ENCODE measurements at places on chromosomes 5 and 9. TPM values are rescaled to one million over a fixed set of nuclear protein-coding genes. Genes with fewer than 3 reads are reported as not detected.

GRCh38 chr9:15219546-15219945 lies 87.5 kb downstream of the TTC39B start:
- DNase-seq = no peak

HAND1 gene
- not detected for polyA plus RNA-seq

- peak; percentile 23 for DNase-seq
These were observed 722 bp downstream of the SLC22A4 start for GRCh38 chr5:132294728-132295504.

GRCh38 chr5:97363577-97363976 lies 180.5 kb upstream of the RIOK2 start:
- no peak for DNase-seq

- no peak for DNase-seq
These were observed 17.6 kb downstream of the MEGF9 start for GRCh38 chr9:120696551-120697230.

DNA sequence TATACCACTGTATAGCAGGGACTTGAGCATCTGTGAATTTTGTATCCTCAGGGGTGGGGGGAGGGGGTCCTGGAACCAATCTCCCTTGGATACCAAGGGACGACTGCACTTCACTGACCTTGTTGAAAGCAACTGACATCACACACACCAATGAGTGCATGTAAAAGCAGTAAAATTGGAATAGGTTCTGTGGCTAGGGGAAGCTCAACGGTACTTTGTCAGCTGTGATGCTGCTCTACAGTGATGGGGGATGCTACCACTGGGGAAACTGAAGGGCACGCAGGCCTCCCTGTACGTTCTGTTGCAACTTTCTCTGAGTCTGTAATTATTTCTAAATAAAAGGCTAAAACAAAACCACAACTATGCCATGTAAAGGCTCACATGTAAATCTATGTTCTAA lies 47.0 kb upstream of the RETREG1 start:
- no peak for DNase-seq

GRCh38 chr5:177499842-177500241 lies 2.4 kb upstream of the PDLIM7 start:
- DNase-seq = no peak

GRCh38 chr9:120985819-120986222 lies 59.2 kb upstream of the TRAF1 start:
- peak; percentile 42 for DNase-seq

SAP30L gene
- 25.3 TPM for polyA plus RNA-seq

DNA sequence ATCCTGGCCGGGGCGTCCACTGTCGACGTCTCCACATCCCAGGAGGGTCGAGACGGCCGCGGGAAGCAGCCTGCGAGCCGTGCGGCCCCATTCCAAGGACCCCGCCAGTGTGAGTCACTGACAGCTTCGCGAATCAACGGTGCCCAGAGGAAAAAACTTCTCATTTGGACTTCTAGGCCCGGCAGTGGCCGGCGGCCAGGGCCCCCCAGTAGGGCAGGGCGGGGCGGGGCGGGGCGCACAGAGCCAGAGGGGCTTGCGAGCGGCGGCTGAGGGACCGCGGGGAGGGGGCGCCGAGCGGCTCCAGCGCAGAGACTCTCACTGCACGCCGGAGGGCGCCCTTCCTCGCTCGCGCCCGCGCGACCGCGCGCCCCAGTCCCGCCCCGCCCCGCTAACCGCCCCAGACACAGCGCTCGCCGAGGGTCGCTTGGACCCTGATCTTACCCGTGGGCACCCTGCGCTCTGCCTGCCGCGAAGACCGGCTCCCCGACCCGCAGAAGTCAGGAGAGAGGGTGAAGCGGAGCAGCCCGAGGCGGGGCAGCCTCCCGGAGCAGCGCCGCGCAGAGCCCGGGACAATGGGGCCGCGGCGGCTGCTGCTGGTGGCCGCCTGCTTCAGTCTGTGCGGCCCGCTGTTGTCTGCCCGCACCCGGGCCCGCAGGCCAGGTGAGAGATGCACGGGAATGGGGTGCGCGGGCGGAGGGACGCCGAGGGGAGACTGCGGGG lies at the start of gene F2R:
Gene F2R (plus strand): TSS at position 391 of the 720 bp plus-strand sequence. CDS start 182 bp downstream, at position 573.
- DNase-seq = peak; percentile 88

DNA sequence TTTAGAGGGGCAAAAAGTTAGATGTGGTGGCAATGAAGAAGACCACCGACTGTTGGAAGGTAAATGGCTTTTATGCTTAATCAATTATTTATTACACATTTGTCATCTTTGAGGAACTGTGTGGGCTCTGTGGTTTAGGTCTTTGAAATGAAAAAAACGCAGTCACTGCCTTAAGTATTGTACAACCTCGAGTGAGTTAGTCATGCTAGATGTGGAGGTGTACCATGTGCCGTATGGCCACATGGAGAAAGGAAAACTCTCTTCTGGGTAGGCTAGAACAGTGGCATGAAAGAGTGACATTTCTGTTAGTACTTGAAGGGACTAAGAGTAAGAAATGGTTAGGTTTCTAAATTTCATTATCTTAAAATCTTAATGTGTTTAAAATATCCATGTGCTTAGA lies 166.1 kb downstream of the HACD4 start:
- no peak for DNase-seq

TBC1D13 gene
- 37.2 TPM for polyA plus RNA-seq

- DNase-seq = peak; percentile 88
These were observed 117.5 kb upstream of the OR13F1 start for GRCh38 chr9:104386425-104387069.

DNA sequence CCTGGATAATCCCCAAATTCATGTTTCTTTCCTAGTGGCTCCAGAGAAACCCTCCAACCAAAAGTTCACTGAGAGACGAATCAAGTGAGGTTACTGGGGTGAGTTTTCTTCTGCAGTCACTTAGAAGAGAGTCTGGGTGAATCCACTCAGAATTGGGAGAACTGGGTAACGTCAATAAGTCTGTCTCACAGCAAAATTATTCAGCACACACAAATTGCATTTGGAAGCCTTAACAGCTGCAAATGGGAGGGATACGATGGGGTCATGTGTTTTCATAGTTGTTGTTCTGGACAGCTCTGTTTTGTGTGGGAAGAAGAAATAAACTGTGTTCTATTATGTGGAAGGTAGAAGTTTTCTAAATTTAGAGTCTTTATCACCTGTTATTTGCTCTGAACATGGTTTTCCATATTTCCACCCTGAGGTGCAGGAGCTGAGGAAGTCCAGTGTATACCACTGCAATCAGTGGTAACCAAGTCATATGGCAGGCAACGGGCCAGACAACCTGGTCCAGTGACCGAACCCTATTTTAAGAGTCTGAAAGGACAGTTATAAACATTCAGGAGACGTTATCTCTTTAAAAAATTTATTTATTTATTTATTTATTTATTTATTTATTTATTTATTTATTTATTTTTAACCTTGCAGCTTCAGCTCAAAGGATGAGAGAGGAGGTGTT lies 21.9 kb downstream of the MARCHF3 start:
- no peak for DNase-seq

DNA sequence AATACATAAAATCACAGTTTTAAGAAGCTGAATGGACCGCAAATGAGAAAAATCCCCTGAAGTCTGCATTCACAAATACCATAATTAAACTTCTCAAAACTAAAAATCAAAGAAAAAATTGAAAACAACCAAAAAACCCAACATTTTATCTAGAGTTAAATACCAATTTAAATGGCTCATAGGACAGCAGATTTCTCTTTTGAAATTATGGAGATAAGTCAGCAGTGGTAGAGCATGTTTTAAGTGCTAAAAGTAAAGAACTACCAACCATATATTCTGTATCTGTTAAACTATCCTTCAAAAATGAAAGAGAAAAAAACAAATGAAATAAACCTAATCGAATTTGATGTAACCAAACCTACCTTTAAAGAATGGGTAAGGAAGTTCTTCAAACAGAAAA lies 862.8 kb downstream of the TAF11L14 start:
- no peak for DNase-seq

HTR1A gene
- 0.24 TPM for polyA plus RNA-seq

PCDHB16 gene
- polyA plus RNA-seq = 20.5 TPM

DNA sequence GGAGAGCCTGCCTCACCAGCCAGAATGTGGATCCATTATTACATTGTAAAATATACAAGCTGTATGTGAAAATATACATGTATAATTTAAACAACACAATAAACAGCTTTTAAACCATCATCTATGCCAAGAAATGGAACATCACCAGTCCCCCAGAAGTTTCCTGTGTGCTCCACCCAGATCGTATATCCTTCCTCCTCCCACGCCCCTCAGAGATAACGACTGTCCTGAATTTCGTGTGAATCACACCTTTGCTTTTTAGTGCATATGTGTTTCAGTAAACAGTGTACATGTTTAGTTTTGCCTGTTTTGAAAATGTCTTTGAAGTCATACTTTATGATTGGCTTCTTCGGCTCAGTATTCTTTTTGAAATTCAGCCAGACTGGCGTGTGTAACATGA lies 134.6 kb upstream of the MYO10 start:
- no peak for DNase-seq

DNA sequence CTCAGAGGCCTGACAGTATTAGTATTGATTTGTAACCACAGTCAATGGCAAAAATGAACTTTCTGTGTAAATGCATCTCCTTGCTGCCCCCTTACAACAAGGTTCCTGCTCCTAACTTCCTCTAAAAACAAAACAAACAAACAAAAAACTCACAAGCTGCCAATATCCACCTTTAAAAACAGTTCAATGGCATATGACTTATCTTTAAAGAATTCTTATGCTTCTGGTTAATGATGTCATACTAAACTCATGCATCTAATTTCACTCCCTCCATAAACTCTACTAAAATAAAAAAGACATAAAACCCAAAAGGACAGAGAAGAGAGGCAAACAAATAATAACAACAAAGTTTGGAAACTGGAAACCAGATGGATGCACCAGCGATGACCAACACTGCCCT lies 9.0 kb upstream of the OR1N1 start:
- no peak for DNase-seq

GRCh38 chr5:75522025-75522424 lies 10.3 kb downstream of the POLK start:
- no peak for DNase-seq

C9orf50 gene
- 3.5 TPM for polyA plus RNA-seq

- DNase-seq = no peak
These were observed 22.3 kb downstream of the TRIM7 start for GRCh38 chr5:181182651-181183050.

DNA sequence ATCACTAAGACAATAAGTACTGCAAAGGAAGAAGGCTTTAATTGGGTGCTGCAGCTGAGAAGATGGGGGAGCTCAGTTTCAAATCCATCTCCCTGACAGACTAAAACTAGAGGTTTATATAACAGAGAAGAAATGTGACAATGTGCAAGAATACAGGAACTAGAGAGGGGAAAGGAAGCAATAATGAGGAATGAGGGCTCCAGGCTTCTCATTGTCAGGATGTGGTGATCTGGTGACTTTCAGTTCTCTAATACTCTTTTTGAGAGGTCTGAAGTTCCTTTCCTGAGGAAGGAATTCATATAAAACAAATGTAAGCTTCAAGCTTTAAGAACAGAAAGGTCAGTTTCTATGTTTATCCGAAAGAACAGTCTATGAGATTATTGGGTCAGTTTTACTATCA lies 42.5 kb upstream of the SPATA31E1 start:
- no peak for DNase-seq

- no peak for DNase-seq
These were observed 179.0 kb upstream of the PITX1 start for GRCh38 chr5:135213027-135213386.

DNA sequence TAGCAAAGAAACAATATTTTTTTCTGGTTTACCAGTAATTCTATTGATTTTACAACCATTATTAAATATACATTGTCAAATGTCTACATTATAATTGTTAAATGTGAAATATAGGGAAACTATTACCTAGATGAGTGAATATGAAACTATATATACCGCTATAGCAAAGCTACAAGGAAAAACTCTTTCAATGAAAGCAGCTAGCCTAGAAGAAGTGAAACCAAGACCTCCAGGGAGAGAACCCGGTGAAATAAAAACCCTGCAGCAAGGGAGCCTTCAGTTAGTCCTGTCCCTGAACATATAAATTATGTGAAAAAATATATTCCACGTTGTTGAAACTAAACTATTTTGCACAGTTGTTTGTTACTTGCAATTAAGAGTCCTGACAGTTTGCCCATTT lies 913.1 kb downstream of the EFNA5 start:
- DNase-seq = no peak

CDKN2B-AS1 gene
- 6.9 TPM for polyA plus RNA-seq

TLR4 gene
- polyA plus RNA-seq = 2.0 TPM

DNA sequence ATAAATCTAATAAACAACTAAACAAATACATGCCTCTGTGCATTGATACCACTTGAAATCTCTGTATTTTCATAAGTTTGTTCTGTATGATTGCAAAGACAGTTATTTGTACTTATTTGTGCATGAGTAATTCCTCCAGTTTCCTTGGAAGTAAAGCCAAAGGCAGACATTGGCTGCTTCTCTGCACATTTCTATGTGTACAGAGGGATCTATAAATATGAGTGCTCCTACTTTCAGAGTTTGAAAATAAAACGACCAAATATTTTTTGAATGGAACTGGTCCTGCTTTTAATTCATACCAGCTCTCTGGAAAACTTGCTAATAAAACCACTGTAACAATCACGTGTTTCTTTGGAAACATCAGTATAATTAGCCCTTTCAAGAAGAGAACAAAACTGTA lies 306.5 kb downstream of the MAN2A1 start:
- DNase-seq = no peak

DNA sequence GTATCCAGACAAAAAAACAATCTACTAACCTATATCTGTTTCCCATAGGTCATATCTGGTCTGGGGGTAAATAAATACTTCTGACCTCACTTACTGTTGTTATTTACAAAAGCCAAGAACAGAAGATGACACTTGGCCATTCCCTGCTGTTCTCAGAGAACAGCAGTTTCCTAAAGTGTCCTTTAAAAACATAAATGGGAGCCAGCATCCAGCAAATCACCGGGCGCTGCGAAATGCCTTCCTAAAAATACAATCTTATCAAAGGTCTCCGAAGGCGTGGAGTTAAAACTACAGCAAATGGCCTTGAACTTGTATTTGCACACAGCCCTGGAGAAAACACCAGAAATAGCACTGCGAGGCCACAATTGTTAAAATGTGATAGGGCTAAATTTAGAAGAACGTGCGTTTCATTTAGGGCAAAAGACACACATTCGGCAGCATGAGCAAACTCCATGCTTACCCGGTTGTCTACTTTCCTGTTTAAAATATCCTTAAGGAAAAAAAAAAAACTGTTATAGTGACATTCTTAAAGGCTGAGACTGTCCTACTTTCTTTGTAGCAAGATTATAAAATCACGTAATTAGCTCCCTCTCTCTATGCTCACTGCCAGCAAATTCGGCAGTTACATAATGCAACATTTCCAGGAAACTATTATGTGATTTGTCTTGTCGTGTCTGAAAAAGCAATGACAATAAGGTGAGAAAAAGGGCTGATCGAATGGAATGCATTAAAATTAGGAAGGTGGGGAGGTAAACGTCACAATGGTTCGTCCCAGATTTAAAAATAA lies 1.5 kb downstream of the NFIL3 start:
- peak; percentile 79 for DNase-seq
